ENCODE measurements at places on chromosomes 16 and 17. TPM values are rescaled to one million over a fixed set of nuclear protein-coding genes. Genes with fewer than 3 reads are reported as not detected.

SLFN13 gene
- total RNA-seq, result 1.9 TPM

TTYH2 gene
- 142 TPM for total RNA-seq

LMF1 gene
- total RNA-seq, result 39.0 TPM

LPO gene
- not detected for total RNA-seq

PRR29 gene
- total RNA-seq, result 0.82 TPM

TRIM47 gene
- total RNA-seq, result 22.9 TPM

KCNAB3 gene
- total RNA-seq, result 12.8 TPM

ACSF2 gene
- 13.1 TPM for total RNA-seq

GP1BA gene
- total RNA-seq, result not detected

CRYBA1 gene
- total RNA-seq, result not detected

MYO18A gene
- total RNA-seq, result 175 TPM

NHLRC4 gene
- 0.52 TPM for total RNA-seq

RANBP10 gene
- 19.4 TPM for total RNA-seq

RAB26 gene
- total RNA-seq, result 82.0 TPM

IGSF6 gene
- total RNA-seq, result 5.5 TPM

Measured in dorsolateral prefrontal cortex (tissue), 122 donors.